ENCODE measurements at places on chromosomes 7 and 10.

- DNase-seq = no peak
These were observed 37.2 kb downstream of the RAPGEF5 start for GRCh38 chr7:22319424-22320403.

DNA sequence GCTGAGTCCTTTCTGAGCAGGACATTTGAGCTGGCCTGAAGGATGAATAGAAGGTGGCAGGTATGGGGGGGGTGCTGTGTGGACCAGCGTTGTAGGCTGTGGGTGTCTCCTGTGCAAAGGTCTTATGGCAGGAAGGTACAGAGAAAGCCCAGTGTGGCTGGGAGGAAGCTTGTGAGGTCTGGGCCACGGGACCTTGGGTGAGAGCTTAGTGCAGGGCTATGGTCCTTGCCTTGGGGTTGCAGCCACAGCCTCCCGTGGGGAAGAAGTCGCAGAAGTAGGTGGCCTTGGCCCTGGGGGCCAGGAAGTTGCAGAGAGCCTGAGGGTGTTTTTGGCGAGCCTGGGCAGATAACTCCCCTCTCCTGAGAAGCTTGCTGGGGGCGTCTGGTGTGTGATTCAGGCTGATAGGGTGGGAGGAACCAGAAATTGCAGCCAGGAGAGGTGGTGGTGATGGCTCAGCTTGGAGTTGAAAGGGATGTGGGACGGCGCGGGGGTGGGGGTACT is 172.0 kb upstream of the TNRC18 start:
- DNase-seq = no peak

- no peak for DNase-seq
These were observed 9.8 kb downstream of the TNS3 start for GRCh38 chr7:47572094-47572445.

GRCh38 chr7:68456469-68456868 is 1141.8 kb upstream of the AUTS2 start:
- no peak for DNase-seq

- no peak for DNase-seq
These were observed 169.3 kb upstream of the NFE2L3 start for GRCh38 chr7:25982684-25983083.

All from stimulated activated CD4-positive, alpha-beta T cell treated with anti-CD3 and anti-CD28 coated beads, Interleukin-12 subunit alpha, Interleukin-12 subunit beta, amount 100 ng/mL, for 24 hours (primary cell).